Stromal cell of bone marrow (primary cell): ENCODE measurements at places on chromosomes 12 and 14.

- DNase-seq, result peak; percentile 25
These were observed 39.6 kb upstream of the CCDC198 start for GRCh38 chr14:57533214-57533613.

- peak; percentile 22 for DNase-seq
These were observed 5.4 kb upstream of the RALGAPA1 start for GRCh38 chr14:35814371-35815005.

DNA sequence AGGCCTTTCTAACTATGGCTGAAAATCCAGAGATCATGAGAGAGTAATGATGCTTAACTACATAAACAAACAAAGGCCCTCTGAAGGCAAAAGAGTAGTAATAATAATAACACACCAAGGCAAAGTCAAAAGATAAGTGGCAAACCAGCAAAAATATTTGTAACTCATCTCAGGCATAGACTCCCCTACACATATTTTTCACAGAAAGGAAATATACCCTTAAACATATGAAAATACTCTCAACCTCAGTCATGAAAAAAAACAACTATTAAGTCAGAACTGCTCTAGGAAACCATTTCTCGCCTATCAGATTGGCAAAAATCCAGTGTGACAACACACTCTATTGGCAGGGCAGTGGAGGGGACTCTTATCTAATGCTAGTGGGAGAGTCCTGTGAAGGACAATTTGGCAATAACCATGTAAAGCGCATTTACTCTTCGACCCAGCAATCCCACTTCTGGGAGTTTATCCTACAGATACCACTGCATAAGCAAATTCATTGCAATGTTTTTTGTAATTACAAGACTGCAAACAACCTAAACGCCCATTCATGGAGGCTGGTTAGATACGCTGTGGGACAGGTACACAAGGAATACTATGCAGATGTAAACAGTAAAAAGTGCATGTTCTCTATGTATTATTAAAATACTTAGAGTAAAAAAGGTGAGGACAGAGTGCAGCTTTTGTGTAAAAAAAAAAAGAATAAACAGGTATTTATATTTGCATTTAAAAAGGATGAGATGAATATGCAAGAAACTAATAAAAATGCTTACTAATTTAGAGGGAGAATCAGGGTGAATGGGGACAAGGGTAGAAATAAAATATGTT lies 26.0 kb upstream of the IL22 start:
- DNase-seq, result no peak

GRCh38 chr12:59151243-59151642 lies 230.9 kb upstream of the LRIG3 start:
- peak; percentile 6 for DNase-seq

- peak; percentile 52 for DNase-seq
These were observed 210.5 kb downstream of the FOXN3 start for GRCh38 chr14:89206389-89207031.
